Mucosa of descending colon (tissue), 3 donors: ENCODE measurements at places on chromosomes 2 and 18. TPM values are rescaled to one million over a fixed set of nuclear protein-coding genes. Genes with fewer than 3 reads are reported as not detected.

Gene ADRA2B
- total RNA-seq, result 0.36 TPM

Gene LYPD6B
- 1.7 TPM for total RNA-seq

Gene RRM2
- 12.5 TPM for total RNA-seq

Gene CLEC4F
- not detected for total RNA-seq

Gene CABYR
- 0.41 TPM for total RNA-seq
